ENCODE measurements at places on chromosomes 6 and 20. TPM values are rescaled to one million over a fixed set of nuclear protein-coding genes. Genes with fewer than 3 reads are reported as not detected.

DNA sequence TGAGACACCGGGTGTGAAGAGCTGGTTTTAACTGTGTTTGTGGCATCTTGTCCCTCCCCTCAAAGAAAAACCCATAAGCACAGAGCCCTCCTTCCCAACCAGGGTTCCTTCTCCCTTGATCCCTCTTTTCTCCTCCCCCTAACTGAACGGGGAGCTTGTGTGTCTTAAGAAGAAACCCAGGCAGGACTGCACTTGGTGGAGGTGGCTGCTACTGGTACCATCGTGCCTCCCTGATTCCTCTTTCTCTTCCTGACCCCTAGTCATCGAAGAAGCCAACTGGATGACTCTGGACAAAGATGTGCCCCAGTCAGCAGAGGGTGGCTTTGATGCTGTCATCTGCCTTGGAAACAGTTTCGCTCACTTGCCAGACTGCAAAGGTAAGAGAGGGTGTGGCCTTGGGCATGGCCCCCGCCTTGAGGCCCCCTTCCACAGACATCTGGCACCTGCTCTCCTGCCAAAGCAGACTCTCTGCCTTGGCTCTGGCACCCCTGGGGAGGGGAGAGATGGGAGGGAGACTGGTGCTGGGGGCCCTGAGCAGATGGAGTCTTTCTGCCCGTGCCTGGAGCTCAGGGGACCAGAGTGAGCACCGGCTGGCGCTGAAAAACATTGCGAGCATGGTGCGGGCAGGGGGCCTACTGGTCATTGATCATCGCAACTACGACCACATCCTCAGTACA lies 2.1 kb downstream of the GNMT start:
- DNase-seq: no peak

Gene CDH26
- 1.4 TPM for total RNA-seq

DNA sequence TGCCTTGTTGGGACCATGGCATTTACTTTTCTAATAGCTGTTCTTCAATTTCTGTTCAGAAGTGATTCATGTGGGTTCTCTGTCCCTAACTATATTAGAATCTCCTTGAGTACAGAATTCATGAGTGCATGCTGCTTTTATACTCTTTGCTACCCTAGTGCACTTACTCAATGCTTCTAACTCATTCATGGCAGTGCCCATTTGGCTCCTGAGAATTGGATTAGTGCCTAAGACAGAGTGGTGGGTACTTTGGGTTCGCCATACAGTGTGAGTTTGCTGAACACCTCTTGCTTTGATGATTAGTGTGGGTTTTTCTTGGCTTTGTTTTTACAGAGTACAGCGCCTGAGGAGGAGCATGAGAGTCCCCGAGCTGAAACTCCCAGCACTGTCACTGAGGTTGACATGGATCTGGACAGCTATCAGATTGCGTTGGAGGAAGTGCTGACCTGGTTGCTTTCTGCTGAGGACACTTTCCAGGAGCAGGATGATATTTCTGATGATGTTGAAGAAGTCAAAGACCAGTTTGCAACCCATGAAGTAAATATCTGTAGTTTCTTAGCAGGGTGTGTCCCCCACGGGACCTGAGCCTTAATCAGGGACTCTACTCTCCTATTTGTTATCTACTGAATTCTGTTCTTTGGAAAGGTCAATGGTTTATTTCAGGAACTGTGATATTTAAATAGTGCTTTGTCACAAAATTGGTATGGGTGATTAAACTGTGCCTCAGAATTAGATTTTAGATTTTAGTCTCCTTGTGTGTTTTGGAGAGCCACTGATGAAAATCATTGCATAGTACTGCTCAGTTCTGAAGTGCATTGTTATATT lies 150.7 kb downstream of the UTRN start:
- no peak for DNase-seq

Gene GNAS-AS1
- total RNA-seq: 0.94 TPM

Gene THEMIS
- total RNA-seq: 0.62 TPM

Gene RBCK1
- 15.1 TPM for total RNA-seq

Gene MTHFD1L
- total RNA-seq: 18.4 TPM

Gene REV3L
- total RNA-seq: 101 TPM

Gene ESF1
- 17.3 TPM for total RNA-seq

Gene CRYBG1
- total RNA-seq: 0.31 TPM

- no peak for DNase-seq
Observed at GRCh38 chr6:40817369-40817768, 221.7 kb downstream of the UNC5CL start.

Gene DXO
- total RNA-seq: 6.9 TPM

DNA sequence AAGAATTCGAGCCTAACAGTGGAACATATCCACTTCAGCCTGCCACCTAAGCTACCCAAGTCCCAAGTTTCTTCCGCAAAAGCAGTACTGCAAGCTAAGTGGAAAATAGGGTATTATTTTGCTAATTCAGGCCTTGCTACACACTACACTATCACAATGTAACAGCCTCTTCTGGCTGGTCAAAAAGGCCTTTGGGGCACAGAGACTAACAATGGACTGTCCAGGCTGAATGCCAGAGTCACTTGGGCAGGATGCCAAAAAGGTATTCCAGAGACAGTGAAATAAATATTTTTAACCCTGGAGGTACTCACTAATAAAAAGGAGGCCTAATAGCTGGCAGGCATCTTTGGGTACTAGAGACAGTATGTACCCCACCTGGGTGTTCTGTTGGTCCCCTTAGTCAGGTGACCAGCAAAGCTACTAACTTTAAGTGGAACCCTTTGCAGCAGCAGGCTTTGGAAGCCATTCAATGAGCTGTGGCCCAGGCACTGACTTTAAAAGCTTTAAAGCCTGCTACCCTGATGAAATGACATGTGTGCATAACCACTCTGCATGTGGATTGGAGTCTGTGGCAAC lies 692.1 kb downstream of the HTR1B start:
- DNase-seq: no peak

GRCh38 chr6:37487591-37488380 lies 11.9 kb downstream of the CCDC167 start:
- no peak for DNase-seq

GRCh38 chr6:159169193-159169555 lies at the start of gene FNDC1:
Gene FNDC1 (plus strand): TSS chr6:159169400. CDS start chr6:159169597, 197 bp downstream.
- no peak for DNase-seq

Gene TP53TG5
- total RNA-seq: not detected
